Putamen (tissue), 1 donor: ENCODE measurements at places on chromosomes 4 and X.
A peak's percentile ranks its signal among the peaks of the same experiment; 100 is the strongest.

- no peak for DNase-seq
Measured at GRCh38 chr4:145828802-145829485, 109.7 kb downstream of the ZNF827 start.

DNA sequence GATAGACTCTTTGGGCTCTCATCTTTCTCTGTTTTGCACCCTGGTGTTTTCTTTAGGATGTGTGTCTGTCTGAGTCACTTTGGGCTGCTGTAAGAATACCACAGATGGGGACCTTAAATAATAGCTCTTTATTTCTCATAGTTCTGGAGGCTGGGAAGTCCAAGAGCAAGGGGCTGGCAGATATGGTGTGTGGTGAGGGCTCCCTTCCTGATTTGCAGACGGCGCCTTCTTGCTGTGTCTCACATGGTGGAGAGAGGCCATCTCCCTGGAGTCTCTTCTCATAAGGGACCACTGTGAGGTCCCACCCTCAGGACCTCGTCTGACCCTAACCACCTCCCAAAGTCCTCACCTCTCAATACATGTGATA is 93.7 kb upstream of the ADRA2C start:
- no peak for DNase-seq

GRCh38 chrX:143669395-143669794 is 33.5 kb upstream of the SLITRK4 start:
- DNase-seq: no peak

DNA sequence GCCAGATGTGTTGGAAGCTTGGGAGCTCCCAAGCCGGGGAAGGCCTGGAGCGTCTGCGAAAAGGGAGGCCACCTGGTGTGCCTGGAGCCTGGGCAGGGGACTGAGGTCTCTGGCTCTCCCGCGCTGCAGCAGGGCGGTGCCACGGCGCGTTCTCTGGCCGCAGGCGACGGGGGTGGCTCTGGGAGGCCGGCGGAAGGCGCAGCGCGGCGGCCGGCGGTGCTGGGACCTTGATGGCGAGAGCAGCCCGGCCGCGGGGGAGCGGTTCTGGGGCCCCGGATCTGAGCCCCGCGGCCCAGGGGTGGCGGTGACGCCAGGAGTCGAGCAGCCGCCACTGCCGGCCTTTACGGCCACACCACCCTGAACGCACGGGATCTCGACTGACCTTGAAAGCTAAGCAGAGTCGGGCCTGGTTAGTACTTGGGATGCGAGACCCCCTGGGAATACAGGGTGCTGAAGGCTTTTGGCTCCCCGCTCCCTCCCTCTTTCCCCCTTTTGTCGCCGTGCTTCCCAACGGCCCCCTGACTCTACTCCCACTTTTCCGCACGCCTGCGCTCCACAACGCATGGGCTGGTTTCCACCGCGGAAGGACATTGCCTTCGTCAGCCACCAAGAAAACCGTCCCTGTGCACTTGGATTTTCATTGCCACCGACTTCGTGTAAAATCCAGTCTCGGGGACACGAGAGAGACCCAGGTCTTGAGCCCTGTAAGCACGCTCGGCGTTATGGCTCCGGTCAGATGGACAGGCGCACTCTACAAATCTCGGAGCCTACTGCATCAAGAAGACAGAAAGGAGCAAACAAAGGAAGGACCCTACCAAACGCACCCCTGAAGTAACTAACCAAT is 9.5 kb downstream of the FRG2 start:
- no peak for DNase-seq

GRCh38 chr4:154137320-154137905 is 348.5 kb upstream of the SFRP2 start:
- DNase-seq: no peak

DNA sequence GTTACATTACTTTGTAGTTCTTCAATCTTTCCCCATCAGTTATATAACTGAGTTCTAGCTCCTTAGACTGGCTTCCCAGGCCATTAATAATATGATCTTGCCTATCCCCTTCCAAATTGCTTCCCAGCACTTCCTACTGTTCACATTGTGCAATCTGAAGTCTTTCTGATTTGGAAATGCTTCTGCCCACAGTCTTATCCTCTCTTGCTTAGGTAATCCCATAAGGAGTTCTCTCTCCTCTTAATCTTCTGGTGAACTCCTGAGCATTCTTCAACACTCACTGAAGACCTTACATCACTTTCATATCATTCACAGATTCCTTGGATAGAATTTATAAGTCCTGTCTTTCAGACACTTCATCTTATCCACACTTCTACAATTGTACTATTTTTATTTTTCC is 132.7 kb upstream of the TTC29 start:
- DNase-seq: no peak

- DNase-seq: no peak
Measured at GRCh38 chr4:108483079-108483478, 137.3 kb upstream of the RPL34 start.

- no peak for DNase-seq
Measured at GRCh38 chr4:110619463-110620247, 3.2 kb downstream of the PITX2 start.

GRCh38 chr4:76251441-76252270 is at the start of gene FAM47E:
Gene FAM47E (plus strand): TSS chr4:76251721. CDS start chr4:76251747, 26 bp downstream.
- peak; percentile 35 for DNase-seq

- DNase-seq: no peak
Measured at GRCh38 chrX:44785652-44786051, 58.2 kb upstream of the DUSP21 start.

GRCh38 chr4:177566691-177567090 is 124.5 kb upstream of the AGA start:
- no peak for DNase-seq

DNA sequence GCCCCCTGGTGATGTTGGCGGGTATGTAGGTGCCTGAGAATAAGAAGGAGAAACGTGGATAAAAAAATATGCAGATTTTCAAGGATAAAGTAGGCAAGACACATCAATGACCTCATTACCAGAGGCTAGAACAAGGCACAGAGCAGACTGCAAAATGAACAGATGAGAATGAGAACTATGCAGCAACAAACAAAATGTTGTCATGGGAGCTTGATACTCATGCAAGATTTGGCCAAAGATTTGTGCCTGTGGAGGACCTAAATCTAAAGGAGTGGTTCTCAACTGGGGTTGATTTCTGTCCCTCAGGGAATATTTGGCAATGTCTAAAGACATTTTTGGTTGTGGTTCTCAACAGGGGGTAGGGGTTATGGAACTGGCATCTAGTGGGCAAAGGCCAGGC is 177.3 kb downstream of the FRMPD4 start:
- DNase-seq: no peak

- DNase-seq: no peak
Measured at GRCh38 chr4:22794732-22795131, 102.0 kb downstream of the GBA3 start.

DNA sequence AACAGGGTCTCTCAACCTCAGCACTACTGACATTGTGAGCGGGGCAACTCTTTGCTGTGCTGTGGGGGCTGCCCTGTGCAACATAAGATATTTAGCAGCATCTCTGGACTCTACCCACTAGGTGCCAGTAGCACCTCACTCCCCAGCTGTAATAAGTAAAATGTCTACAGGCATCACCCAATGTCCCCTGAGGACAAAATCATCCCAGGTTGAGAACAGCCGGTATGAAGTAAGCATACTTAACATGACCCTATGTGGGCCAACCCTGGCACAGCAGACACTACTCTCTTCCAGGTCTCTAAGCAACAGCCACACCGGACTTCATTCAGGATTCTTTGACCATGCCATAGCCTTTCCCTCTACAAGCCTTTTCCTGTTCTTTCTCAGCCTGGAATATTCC is 10.5 kb upstream of the MGST2 start:
- no peak for DNase-seq

- DNase-seq: no peak
Measured at GRCh38 chrX:114626323-114626722, 42.4 kb downstream of the HTR2C start.

DNA sequence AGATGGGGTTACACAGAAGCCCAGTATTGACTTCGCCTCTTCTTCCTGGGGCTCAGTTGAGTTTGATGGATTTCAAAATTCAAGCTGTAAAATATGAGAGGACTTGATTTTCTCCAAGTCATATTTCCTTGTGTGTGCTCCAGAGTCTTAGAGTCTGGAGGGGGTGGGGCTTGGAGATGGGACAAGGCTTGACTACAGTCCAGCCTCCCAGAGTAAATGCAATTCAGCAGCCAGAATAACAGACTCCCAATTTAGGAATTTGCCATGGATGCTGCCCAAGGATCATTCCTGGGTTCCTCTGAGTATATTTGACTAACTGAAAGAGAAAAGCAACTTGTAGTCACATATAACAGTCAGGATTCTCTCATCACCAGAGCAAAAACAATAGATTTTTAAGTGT is 53.7 kb upstream of the RBPJ start:
- DNase-seq: no peak

DNA sequence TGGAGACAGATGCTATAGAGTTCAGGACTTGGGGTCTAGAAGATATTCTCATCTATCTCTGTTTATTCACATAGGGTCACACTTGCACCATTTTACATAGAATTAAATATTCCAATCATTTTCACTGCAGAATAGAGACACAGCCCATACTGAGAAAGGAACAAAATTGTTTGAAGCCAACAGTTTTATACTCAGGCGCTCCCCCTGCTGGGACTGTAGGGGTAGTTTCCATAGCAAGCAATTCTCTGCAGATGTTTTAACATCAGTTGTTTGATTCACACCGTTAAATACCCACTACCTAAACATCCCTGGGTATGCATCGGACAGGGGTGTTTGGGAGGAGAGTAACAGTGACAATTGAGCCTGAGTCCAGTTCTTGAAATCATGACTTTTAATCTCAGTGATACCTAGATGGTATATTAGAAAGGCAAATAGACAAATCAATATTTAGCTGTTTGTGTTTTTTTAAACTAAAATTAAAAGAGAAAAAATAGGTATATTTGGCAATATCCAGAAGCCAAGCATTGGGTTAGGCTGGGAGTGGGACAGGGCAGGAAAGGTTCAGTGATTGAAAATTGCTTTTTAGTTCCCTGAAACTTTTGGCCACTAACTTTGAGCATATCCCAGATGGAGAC is 33.8 kb downstream of the LONRF3 start:
- DNase-seq: no peak

DNA sequence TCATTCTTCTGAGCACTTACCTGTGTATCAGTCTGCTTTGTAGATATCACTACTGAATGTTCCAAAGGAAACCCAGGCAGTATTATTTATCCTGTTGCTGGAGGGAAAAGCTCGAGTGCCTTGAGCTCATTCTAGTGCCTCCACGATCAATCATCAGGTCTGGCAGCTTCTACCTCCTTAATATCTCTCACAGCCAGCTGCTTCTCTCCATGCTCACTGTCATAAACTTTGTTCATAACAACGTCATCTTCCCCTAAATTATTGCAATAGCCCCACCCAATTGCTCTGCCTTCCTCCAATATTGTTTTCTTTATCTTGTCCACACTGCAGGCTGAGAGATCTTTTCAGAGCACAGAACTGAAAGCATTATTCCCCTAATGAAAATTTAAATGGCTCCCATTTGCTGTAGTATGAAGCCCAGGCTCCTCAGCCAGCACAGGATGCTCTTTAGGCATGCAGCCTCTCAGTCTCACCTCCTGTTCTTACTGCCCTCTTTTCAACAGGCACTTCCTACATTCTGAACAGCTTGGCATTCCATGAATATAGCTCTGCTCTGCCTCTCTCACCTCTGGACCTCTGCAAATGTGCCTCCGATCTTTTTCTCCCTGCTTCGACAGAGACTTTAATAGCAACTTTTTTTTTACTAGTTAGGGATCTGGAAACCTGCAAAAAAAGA is 504.2 kb upstream of the IGFBP7 start:
- DNase-seq: no peak

DNA sequence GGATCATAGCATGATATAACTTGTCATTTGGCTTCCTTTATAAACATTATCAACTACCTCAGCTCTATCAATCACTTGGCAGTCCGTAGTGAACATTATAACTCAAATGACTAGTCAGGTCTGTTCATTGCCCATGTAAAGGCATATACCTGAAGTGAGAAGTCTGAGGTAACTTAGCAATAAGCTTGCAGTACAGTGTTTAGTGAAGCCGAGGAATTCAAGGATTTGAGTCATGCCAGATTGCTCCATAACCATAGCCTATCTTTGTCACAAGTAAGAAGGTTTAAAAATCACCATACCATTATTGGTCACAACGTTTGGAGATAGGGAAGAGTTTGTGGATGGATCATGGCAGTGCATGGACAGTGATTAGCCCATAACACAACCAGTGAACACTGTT is 41.6 kb downstream of the AR start:
- no peak for DNase-seq
